Fibroblast of villous mesenchyme (primary cell): ENCODE measurements at places on chromosomes 5 and 9. TPM values are rescaled to one million over a fixed set of nuclear protein-coding genes. Genes with fewer than 3 reads are reported as not detected.

The CNOT6 gene
- total RNA-seq, result 8.7 and 16.4 TPM in 2 replicates

The SLC25A2 gene
- total RNA-seq, result under 0.01 and 0.64 TPM in 2 replicates

The GADD45G gene
- 0.43 and 0.64 TPM in 2 replicates for total RNA-seq

The SPATA31E1 gene
- not detected in 2 replicates for total RNA-seq

The GRM6 gene
- not detected in 2 replicates for total RNA-seq

- DNase-seq, result no peak
Measured at GRCh38 chr9:108436448-108436847, 419.3 kb downstream of the ACTL7B start.

DNA sequence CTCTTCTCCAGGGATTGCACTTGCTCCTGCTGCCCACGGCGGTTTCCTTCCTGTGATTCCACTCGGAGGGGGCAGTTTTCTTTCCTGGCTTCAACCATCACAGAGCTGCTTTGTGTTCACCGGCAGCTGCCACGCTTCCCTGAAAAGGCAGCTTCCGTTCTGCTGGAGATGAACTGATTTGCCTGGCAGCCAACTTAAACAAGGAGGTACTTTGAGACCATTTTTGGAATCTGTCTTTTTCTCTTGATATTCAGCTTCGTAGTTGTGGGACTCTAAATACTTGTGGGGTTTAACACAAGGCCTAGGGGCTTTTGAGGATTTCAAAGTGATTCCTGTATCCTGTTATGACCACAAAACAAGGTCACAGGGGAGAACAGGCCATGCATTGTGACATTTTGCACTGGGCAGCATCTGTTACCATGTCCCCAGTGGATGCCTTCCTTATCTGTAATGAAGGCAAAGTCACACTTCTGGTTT is 192.0 kb downstream of the MTRR start:
- no peak for DNase-seq

DNA sequence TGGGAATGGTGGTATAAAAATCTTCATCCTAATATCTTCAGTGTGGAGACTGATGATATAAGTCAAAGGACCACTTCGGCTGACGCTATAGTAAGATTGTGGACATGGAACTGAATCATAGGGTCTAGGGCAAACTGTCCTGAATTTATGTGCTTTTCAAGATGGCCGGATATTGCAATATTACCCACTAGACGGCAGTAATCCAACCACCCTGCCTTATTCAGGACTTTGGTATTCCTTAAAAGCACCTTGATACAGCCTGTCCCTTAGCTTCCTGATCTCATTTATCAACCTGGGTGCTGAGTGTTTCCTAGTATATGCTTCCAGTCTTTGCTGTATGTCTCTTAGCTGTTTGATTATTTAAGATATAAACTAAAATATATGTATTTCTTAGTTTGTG is 71.2 kb upstream of the COX7C start:
- DNase-seq, result no peak

GRCh38 chr9:92948038-92948534 is 763 bp downstream of the FGD3 start:
- no peak for DNase-seq

DNA sequence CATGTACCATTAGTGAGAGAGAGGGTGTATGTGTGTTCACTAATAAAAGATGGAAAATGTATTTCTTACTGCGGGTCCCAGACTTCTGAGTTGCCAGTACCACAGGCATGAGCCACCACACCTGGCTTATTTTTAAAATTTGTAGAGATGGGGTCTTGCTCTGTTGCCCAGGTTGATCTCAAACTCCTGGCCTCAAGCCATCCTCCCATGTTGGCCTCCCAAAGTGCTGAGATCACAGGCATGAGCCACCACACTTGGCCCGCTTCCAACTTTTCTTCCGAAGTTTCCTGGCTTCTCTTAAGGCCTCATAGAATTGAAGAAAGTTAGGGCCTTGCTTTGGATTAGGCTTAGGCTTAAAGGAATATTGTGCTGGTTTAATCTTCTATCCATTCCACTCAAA is 40.4 kb upstream of the F2RL2 start:
- no peak for DNase-seq

DNA sequence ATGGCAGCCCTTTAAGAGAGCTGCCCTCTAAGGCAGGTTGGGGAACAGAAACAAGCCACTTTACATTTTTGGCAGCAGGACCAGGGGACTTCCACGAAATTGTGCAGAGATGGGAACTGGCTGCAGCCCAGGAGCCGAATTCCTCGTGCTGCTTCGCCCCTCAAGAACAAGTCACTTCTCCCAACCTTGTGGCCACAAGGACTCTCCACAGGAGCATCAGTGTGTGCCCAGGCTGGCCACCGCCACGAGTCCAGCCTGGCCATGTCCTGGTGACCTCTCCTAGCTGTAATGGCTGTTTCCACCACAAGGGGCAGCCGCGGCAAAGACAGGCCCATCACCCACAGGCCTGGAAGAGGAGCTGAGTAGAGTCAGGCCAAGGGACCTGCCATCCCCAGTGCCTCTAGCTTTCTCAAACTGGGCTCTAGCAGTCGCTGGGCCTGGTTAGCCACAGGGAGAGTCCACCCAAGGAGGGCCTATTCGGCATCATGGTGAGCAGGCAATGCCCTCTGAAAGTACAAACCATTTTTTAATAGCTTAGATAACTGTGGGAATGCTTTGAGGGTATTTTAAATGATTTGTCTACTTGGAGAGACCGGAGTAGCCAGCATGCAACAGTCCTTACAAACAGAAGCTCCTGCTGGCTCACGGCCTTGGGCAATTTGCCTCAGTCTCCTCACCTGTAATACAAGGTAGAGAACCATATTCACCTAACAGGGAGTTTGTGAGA is 129.0 kb downstream of the COL23A1 start:
- peak; percentile 11 for DNase-seq

GRCh38 chr5:133304707-133305216 is 252.9 kb downstream of the HSPA4 start:
- DNase-seq, result no peak

GRCh38 chr5:149829954-149830353 is 99.8 kb downstream of the PPARGC1B start:
- DNase-seq, result no peak

DNA sequence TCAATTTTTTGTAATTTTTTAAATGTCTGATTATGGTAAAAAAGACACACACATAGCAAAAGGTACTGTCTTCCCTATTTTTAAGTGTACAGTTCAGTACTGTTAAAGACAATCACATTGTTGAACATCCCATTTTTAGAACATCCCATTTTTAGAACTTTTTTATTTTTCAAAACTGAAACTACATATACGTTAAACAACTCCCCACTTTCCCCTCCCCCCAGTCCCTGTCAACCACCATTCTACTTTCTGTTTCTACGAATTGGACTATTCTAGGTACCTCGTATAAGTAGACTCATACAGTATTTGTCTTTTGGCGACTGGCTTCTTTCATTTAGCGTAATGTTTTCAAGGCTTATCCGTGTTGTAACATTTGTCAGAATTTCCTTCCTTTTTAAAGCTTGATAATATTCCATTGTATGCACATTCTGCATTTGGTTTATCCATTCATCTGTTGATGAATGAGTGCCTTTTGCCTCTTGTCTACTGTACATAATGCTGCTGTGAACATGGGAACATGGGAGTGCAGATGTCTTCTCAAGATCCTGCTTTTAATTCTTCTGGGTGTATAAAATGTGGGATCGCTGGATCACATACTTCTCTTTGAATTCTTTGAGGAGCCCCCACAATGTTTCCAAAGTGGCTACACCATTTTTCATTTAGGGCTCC is 154.0 kb downstream of the PIK3R1 start:
- no peak for DNase-seq

DNA sequence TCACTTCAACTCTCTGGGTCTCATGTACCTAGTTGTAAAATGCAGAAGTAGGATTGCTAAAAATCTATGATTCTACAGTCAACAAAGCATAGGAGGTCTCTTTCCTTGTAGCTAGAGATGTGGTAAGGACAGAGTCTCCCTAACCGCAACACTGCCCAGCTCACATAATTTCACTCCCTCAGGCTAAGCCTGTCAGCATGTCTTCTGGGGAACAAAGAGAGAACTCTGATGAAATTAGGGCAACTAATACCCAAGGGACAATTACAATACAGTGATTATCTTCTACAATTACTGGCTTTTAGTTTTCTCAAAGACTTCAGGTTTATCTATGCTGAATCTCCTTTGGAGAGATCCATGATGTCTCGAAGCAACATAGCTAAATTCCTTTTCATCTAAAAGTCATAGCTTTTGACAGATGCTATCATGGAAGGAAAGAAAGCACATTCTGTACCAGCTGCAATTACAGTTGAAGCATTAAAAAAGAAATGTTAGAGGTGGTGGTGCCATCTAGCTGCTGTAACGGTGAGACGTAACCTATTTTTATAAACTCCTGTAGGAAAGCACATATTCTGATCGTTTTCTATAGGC is 141.1 kb upstream of the TARS1 start:
- DNase-seq, result peak; percentile 53

GRCh38 chr9:93161786-93162562 is 22.0 kb upstream of the WNK2 start:
- no peak for DNase-seq

- DNase-seq, result peak; percentile 36
Measured at GRCh38 chr9:2403701-2404100, 217.9 kb upstream of the VLDLR start.

DNA sequence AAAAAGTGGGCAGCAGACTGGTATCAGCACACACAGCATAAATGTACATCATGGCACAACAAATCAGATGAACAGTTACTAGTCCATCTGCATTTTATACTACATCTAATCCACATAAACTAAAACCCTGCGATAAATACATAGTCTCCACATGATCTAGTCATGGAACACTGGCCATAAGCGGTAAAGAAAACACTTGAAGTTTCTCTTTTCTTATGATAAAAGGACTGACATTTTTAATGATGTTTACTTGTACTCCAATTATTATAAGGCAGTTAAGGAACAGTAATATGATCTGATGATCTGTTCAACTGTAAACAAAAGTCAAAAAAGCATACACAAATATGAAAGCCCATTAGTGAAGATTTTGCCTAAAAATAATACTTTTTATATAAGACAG is 112.5 kb downstream of the MPDZ start:
- DNase-seq, result peak; percentile 16

- no peak for DNase-seq
Measured at GRCh38 chr9:2574203-2574602, 47.4 kb upstream of the VLDLR start.

DNA sequence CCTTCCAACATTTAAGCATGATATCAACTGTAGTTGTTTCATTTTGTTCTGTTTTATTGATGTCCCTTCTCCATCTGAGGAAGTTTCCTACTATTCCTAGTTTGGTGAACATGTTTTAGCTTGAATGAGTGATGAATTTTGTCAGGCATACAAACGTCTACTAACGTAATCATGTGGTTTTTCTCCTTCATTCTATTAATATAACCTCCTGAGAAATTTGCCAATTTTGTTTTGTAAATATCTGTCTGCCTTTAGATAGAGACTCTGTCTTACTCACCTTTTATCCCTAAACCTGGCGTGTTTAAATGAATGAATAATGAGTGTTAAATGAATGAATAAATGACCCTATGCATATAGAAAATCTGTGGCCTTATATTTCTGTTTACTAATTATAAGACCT is 26.5 kb upstream of the NREP start:
- no peak for DNase-seq

DNA sequence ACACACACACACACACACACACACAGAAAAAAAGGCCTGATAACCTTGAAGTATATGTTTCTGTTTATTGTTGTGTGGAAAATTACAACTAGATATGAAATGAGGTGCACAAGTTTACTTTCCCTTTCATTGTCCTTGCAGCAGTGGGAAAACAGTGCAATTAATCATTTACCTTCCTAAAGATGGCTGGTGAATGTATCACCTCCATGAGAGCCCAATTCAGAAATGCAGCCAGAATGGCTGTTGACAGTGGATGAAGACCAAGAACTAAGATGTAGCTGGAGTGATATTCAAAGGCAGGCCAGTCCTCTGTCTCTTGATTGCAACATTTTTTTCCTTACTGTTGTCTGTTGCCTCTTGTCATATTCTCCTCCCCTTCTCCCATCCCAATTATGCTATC is 49.6 kb upstream of the EIF4EBP3 start:
- no peak for DNase-seq

GRCh38 chr5:119361594-119362125 is 5.8 kb downstream of the TNFAIP8 start:
- no peak for DNase-seq

DNA sequence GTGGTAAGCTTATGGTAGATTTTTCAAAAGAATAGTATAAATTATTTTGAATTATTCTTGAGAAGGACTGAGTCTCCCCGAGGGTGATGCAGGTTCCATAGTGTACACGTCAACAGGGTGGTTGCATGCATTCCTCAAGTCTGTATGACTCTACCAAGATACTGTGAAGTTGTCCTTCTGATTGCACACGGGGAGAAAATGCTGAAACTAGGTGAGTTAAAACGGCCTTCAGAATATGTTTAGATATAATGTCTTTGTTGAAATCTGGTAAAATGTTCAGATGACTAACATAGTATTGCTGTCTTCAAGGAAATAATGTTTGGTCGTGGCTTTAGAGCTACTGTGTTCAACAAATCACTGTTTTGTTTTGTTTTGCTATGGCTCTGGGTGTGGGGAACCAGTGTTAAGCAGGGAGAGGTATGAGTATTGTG is 22.4 kb upstream of the TNFAIP8 start:
- no peak for DNase-seq

DNA sequence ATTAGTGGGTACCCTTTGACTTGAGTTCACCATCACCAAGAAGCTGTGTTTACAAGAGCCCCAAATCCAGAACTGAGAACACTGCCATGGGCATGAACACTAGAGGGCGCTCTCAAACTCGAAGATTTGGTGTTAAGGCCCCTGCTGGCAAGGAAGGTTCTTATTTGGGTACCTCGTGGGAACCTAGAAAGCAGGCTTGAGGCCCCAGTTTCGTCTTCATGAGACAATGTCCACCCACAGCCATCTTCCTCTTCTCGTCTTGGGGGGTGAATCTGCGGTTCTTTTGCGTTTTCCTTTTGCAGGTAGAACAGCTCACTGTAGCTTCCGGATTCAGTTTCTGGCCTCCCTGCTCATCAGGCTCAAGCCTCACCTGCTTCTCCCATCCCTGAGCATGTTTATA is 184.0 kb downstream of the SEMA5A start:
- DNase-seq, result peak; percentile 86

DNA sequence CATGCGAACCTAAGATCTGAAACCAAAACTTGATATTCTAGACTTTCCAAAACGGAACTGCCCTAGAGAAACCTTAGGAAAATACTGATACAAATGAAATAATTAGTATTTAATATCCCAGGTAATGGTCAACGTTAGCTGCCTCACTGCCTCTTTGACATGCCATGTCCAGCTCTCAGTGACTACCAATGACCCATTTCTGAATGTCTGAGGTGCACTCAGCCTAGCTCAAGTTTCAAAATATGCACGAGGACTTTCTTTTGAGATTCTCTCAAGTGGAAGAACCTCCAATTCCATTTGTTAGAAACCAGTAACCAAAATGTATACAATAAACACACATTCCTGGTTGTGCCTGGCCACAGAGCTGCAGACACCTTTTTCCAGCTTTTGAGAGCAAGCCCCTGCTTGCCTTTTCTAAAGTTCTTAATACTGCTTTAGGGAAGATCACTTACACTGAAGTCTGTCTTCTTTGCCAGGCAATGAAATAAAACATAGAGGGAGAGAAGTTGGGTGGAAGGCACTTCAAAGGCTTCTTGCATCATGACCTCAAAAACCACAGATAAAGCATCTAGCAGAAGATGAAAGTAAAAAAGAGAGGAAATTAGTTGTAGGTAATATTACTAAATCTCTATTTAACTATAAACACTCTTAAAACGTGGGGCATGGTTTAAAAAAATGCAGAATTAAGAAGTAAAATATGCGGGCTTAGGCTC is 87.9 kb downstream of the MRPS27 start:
- peak; percentile 82 for DNase-seq
